ENCODE measurements at places on chromosomes 2 and 18.

- DNase-seq, result no peak
Measured at GRCh38 chr2:174595891-174596397, 1.7 kb downstream of the WIPF1 start.

- DNase-seq, result no peak
Measured at GRCh38 chr2:9703701-9704221, 73.0 kb upstream of the YWHAQ start.

DNA sequence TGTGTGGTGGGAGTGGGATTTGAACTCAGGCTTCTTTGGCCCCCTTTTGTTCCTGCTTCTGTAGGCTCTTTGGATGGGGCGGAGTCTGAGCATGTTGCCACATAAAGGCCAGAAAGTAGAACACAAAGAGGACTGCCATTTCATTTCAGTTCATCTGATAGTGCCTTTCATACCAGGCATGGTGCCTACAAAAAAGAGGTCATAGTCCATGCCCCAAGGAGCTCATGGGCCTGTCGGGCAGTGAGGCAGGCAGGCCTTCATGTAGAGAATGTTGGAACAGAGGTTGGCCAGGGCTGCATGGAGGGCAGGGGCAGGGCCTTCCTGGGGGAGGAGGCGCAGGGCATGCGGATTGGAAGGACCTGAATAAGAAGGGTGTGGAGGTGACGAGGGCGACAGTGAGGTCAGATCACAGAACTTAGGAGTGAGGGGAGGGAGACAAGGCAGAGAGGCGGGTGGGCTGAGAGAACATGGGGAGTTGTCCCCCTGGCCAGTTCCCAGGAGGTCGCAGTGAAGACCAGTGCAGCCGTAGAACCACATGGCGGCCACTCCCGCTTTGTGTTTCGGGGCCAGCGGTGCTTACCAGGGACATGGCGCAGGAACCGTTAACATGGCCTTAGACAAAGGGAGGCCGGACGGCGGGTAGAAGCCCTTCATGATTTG lies 49.1 kb downstream of the ITGB1BP1 start:
- no peak for DNase-seq

DNA sequence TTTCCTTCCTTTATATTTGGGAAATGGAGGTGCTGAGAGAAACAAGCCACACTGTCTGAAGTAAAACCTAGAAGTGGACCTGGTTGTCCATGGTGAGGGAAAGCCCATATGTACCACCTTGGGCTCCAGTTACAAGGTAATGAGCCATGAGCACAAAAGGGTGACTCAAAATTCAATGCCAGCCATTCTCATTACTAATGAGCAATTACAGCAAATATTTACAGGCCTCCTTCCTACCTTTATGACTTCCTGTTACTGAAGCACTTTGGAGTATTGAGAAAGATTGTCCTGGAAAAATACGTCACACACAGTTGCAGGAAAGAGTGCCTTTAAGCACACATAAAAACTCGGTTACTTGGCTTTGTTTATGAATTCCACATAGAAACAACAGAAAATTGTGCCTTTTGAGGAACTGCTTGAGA lies 9.1 kb downstream of the EPAS1 start:
- no peak for DNase-seq

GRCh38 chr2:97806738-97807618 lies 93.6 kb downstream of the ZAP70 start:
- peak; percentile 84 for DNase-seq

DNA sequence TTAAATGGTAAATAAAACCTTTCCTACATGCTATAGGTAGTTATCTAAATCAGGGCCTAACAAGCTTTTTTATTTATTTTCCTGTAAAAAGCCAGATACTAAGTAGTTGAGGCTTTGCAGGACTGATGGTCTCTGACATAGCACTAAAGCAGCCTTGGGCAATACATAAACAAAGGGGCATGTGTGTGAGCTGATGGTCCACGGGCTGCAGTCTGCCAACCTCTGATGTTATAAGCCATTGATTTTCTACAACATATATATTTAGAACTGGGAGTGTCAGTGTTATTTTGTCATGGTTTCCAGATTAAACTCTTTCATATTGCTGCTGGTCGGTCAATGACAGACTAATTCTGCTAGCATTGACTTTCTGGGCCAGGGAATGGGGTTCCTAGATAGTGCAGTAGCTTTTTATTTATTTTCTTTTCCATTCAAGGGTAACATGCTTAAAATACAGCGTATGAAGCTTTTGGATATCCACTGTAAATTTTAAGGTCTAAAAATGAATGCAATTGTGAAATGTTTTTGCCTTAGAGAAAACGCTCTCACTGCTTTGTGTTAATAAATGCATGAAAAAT lies 134.0 kb downstream of the NEDD4L start:
- DNase-seq, result no peak

- DNase-seq, result no peak
Measured at GRCh38 chr18:11425211-11425610, 184.2 kb upstream of the SLC35G4 start.

DNA sequence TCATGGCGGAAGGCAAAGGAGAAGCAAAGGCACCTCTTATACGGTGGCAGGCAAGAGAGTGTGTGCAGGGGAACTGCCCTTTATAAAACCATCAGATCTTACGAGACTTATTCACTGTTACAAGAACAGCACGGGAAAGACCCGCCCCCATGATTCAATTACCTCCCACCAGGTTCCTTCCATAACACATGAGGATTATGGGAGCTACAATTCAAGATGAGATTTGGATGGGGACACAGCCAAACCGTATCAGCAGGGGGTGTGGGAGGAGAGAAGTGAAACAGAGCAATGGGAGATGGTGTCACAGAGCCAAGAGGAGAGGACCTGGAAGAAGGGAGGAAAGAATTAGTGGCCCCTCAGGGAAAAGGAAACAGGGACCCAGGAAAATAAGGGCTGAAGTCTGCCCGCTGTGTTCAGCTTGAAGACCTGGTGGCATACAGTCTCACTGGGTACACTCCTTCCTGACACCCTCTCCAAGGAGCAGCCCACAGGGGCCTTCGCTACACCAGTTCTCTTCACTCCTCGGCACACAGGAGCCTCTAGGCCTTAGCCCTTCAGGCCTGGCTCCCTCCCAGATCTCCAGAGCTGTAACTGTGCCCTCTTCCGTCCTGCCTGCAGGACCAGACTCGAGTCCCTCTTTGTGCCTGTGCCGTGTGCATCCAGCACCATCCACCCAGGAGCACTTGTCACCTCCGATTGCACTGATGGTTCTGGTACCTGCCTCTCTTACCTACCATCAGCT lies 262.1 kb downstream of the EIPR1 start:
- DNase-seq, result no peak

DNA sequence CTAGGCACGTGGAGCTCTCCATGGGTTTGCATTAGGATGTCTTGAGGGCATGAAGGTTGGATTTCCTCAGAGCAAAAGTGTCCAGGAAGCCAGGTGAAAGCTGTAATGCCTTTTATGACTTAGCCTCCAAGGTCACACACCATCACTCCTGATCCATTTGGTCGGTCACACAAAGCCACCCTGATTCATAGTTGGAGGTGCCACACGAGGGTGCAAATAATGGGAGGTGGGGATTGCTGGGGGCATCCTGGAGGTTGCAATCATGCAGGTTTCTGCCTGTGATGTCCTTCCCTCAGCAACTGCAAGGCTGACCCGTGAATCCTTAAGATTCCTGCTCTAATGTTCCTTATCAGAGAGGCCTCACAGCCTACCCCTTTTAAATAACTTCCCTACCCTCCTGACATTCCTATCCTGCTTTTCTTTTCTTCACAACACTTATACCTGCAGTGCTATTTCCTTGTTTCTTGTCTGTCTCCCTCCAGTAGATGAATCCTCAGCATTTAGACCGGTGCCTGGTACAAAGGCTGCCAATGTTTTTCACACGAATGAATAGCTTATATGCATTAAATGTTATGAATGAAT lies 97.1 kb downstream of the LIPG start:
- no peak for DNase-seq

DNA sequence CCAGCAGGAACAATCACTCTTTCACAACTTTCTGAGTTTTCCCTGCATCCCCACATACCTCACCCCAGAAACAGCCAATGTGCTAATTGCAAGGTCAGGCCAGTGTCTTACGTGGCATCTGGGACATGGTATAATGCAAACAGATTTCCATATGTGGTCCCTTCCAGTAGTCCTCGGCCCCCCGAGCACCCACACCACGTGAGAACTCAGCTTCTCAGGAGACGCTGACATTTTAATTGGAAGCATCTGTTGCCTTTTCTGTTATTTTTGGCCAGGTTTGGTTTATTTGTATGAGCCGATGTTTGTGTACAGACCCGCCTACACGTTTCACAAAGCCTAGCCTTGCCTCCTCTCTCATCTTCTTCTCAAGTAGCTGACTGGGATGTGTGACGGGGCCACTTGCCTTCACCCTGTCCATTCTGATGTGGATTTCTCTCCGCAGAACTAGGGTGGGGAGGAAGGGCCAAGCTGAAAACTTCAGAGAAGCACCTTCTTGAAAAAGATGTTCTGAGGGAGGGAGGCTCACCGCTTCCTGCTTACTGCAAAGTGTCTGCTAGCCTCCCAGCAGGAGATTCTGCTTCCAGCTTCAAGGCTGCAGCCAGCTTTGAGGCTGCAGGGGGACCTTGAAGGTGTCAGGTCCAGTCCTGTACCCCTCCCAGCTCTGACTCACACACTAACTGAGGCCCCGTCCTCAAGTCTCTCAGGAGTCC lies 109.6 kb upstream of the SLC14A2 start:
- DNase-seq, result no peak

DNA sequence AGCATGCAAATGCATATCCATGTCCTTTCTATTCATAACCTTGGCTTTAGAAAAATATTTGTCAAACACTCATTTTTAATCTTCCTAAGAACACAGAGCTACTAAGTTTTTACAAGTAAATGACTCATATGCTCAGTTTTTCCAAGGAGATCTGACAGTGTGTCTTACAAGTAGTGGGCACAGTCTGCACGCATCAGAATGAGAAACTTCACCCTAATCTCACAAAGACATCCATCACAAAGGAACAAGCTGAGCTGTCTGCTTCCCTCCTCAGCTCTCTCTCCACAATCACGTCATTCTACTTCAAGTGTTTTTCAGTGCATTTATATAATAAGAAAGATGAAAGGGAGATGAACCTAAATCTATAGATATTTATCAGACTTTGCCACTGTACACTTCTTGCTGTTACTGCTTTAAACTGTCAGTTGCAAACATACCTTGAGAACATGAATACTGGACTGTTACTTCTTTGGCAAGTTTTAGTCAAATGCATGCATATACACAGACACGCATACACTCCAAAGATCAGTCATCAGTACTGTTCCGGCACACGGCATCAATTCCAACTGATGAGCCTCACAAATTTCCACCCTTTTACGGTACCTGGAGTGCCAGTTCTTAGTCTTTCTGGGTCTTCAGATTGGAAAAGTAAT lies 75.7 kb downstream of the RBMS1 start:
- DNase-seq, result no peak

Data from head of caudate nucleus (tissue), 42 donors.